ENCODE measurements at places on chromosomes 2 and 18.

DNA sequence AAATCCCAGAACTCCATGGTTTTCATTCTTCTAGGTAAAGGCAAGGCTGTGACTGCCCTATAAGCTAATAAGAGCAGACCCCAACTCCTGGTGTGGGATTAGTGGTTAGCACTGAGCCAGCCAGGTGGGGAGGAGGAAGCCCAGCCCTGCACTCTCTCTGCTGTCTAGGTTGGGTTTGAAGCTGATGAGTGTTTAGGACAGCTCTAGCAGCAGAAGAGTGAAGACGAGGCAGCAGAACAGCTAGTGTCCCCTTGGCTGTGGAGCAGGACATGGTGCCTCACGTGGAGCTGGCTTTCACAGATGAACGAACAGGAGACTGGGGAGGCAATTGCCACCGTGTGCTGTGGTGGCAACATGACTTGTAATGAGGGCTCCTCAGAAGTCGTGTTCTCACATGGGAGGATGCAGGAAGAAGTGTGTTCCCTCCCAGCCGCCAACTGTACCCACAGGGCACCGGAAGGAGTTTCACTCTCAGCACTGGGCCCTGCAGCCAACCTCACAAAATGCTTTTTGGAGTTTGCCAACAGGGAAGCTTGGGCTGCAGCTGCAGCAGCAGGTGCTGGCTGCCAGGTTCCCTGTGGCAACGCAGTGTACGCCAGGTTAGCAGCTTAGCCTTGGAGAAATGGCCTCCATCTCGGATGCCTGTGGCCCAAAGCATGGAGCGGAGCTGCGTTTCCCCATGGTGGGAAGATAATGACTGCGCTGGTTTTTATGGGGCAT, 328.2 kb downstream of the SETBP1 start:
- DNase-seq, result no peak

DNA sequence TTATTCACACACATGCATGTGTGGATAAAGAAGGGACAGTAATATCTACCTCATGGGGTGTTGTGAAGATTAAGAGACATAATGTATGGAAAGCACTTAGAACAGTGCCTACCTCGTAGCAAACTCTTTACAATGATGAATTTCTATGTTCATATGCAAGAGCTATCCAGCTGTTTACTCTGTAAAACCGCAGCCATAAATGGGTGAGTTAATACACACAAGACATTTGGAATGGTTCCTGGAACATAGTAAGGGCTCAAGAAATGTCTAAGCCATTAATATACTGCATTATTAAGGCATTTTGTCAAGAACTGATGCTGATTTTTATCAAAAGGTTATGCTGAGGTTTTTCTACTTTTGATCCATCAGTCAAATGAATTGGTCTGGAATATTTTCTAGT, 1076.2 kb downstream of the TSN start:
- no peak for DNase-seq

GRCh38 chr2:100303744-100304143, 18.6 kb downstream of the LONRF2 start:
- DNase-seq, result no peak

DNA sequence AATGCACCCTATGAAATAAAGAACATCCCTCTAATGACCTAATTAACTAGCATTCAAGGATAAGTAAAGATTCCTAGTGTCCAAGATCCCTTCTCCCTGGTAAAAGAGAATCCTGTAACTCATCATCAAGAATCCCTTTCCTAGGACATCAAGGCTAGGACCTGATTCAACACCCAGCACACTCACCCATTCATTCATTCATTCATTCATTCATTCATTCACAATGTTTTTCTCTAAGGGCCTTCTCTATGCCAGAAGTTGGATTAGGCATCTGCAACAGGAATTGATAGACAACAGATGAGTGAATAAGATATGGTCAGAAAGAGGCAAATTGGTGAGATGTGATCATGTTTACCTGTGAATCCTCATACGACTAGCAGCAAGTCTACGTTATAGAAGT, 126.8 kb downstream of the OSR1 start:
- DNase-seq, result no peak

GRCh38 chr2:172993931-172994717, 81.5 kb upstream of the MAP3K20 start:
- no peak for DNase-seq

GRCh38 chr2:128775914-128776285, 457.2 kb upstream of the HS6ST1 start:
- no peak for DNase-seq

DNA sequence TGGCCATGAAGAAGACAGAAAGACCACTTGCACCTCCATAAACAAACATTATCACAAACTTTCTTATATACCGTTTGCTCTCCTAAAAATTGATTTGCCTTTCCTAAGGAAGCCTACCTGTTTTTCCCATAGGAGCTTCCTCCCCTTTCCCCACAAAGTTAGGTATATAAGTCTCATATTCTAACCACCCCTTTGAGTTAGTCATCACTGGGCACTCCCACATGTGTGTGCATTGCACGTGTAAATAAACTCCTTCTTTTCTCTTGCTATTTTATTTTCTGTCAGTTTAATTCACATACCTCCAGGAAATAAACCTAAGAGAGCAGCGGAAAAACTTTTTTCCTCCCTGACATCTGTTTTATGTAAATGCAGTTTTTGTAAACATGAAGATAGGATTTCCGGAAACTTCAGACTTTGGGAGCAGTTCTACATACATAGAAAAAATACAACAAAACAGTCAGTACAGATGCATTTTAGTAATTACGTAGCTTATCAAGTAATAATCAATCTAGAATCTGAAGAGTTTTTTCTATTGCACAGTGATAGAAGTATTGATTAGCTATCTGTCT, 46.6 kb downstream of the PLCL1 start:
- DNase-seq, result no peak

GRCh38 chr2:73970850-73971471, 13.7 kb upstream of the TET3 start:
- DNase-seq, result peak; percentile 55

GRCh38 chr2:13667415-13667757, 950.6 kb downstream of the TRIB2 start:
- no peak for DNase-seq

DNA sequence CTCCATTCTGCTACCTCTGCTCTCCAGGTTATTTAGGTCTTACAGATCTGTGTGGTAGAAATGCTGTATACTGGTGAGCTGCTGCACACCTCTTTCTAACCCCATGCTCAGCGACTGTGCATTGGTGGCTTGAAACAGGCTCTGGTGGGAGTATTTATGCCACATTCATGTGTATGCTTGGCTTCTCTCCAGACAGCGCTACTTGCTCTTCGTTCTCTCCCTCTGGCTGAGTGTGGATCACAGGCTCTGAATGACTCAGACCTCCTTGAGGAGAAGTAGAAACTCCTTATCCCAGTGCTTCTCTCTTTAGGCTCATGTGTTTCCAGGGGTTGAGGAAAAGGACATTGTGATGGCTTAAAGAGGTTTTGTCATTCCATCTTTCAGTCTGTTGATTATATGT, 54.9 kb downstream of the FHOD3 start:
- DNase-seq, result no peak

- no peak for DNase-seq
Measured at GRCh38 chr2:64771737-64772136, 118.0 kb upstream of the SERTAD2 start.

DNA sequence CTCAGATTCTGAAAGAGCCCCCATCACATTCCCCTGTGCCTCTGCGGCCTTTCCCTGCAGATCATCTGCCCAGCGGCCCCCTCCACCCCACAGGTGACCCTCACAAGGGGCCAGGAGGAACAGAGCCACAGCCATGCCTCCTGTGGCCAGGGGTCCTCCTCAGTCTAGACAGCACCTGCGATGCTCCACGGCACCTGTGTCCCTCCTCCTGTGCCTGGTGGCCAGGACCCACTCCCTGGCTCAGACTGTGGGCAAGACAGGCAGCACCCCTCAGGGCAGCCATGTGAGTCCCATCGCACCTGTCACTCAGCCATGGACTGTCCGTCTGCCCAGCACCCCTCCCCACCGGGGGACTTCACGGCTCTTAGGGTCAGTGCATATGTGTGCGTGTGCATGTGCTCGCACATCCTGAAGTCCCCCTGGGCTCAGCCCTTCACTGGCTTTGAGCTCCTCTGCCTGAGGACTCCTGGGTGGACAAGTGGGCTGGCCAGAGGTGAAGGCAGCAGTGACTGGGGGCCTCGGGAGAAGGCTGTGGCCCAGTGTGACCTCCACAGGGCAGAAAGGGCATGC, 237.7 kb downstream of the ATAD2B start:
- DNase-seq, result no peak

DNA sequence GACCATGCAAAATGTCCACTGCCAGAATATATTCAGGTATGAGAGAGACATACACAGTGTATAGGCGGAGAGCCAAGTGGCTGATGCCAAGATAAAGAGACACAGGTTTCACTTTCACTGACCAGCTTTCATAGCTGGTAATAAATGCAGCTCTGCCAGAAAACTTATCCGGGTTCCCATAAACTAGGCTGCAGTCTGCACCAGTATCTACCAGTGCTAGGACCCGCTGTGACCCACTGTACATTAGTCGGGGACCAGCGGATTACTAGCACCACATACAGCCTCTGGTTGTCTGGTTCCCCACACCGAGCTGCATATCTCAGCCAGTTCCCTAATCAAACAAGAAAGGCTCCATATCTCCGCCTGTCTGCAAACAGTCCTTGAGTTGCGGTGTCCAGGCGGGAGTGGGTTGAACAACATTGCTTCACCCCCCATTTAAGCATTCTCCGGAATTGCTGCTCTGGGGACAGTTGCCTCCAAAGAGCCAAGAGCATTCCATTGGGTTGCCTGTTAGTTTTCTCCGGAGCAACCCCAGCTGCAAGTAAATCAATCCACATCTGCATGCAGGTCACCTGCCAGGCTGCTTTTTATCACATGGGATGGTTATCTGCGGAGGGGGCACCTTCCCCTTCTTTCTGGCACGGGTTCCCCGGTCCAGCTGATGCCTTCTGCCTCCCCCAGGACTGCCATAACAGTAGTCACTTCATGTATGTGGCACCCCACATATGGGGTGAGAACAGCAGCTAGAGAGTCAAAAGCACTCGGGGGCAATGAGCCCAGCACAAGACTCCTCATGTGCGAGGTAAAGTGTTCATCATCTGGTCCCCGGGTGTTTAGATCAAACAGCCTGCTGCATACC, 18.0 kb upstream of the KLHL23 start:
- no peak for DNase-seq

DNA sequence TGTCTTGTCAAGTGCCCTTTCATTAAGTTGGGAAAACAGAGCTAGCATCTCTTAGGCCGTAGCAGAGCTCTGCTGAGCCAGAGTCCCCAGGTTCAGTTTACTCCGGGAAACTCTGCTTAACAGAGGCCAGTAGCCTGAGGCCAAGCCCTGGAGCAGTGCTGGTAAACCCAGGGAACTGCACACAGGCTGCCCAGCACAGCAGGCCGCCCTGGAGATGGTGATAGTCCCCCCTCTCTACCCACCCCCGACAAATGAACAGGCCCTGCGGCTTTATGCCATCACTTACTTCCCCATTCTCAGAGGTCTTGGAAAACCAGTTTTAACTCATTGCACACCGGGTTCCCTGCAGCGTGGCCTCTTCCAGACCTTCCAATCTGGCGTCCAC, 3.5 kb downstream of the CNNM4 start:
- DNase-seq, result no peak

DNA sequence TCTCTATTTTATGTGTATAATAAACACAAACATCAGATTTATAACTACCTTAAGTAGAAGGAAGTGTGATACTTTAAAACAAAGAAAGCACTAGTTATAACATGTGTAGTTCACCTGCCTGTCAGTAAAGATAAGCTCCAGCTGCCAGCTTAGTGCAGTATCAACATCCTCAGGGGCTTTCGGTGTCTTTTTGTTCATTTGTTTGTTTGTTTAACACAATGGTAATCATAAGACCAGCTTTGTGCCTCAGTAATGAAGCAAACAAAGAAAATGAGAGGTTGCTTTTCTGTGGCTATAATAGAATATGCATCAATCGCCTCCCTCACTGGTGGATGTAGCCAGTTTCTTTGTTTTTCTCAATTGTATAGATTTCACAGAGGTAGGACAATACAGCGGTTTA, 1499.0 kb upstream of the TMEFF2 start:
- no peak for DNase-seq

- peak; percentile 15 for DNase-seq
Measured at GRCh38 chr2:219175928-219176817, 552 bp downstream of the CNPPD1 start.

DNA sequence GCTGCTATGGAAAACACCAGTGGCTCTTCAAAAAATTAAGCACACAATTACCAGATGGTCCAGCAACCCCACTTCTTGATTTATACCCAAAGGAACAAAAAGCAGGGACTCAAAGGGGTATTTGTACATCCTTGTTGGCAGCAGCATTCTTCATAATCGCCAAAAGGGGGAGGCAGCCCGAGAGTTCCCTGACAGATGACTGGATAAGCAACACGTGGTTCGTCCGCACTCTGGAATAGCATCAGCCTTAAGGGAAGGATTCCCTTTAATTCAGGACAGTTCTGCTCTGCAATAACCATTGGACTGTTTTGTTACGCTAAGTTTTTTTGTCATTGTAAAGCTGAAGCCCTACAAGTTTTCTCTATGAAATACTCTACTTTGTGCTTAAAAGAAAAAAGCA, 76.7 kb upstream of the TWIST2 start:
- no peak for DNase-seq

DNA sequence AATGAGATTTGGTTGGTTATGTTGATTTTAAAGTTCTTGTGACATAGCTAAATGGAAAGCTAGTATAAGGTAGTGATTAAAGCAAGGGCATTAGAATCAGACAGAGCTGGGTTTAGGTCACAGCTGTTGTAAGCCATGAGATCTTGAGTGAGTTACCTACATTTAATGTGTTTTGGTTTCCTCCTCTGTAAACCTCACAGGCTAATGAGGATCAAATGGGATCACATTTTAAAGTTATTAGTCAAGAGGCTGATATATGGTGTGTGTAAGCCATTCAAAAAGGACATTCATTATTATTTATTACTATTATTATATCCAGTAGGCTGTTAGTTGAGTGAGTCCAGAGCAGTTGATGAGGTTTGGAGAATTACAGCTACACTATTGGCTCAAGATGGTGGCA, 416.2 kb downstream of the IRS1 start:
- DNase-seq, result no peak

- DNase-seq, result no peak
Measured at GRCh38 chr2:174771136-174771535, 6.9 kb upstream of the CHRNA1 start.

DNA sequence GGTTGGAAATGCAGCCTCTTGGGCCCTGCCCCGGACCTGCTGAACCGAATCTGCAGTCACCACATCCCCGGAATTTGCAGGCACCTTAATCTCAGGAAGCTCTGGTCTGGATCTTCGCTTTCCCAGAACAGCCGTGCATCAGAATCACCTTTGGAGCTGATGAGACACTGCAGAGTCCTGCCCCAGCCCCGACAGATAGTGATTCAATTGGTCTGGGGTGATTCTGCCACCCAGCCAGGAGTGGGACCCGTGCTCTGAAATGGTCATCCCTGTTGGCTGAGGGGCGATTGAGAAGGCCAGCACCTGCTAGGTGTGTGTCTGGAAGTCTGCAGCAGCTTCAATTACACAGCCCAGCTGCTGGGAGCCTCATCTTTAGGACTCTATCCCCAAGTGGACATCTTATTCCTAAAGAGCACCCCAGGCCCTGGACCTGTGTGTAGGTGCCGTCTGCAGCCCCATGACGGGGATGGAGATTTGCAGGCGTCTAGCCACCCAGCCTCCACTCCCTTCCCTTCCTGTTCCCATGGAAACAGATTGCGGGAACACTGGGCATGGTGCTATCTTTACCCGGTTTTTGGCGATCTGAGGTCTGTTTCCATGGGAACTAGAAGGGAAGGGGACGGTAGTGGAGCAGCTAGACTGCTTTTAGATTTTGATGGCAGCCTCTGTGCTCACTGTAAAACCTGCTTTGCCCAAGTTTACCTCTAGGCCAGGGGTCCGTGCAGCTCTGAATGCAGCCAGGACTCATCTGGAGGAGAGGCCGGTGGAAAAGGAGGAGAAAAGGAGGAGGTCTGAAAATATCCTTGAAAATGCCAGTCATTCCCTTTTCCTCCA, 156.1 kb downstream of the LDLRAD4 start:
- no peak for DNase-seq

Measured in effector memory CD8-positive, alpha-beta T cell (primary cell).